ENCODE measurements at places on chromosomes 6 and 20. TPM values are rescaled to one million over a fixed set of nuclear protein-coding genes. Genes with fewer than 3 reads are reported as not detected.

Gene TMC2
- not detected for total RNA-seq

Gene CRYBG1
- total RNA-seq, result 43.6 TPM

Gene NRSN1
- not detected for total RNA-seq

Gene CNKSR3
- 5.6 TPM for total RNA-seq

Gene HDGFL1
- total RNA-seq, result not detected

Gene ADGRB3
- not detected for total RNA-seq

Gene REM1
- not detected for total RNA-seq

- no peak for DNase-seq
These were observed 33.2 kb downstream of the ADA start for GRCh38 chr20:44618318-44618731.

DNA sequence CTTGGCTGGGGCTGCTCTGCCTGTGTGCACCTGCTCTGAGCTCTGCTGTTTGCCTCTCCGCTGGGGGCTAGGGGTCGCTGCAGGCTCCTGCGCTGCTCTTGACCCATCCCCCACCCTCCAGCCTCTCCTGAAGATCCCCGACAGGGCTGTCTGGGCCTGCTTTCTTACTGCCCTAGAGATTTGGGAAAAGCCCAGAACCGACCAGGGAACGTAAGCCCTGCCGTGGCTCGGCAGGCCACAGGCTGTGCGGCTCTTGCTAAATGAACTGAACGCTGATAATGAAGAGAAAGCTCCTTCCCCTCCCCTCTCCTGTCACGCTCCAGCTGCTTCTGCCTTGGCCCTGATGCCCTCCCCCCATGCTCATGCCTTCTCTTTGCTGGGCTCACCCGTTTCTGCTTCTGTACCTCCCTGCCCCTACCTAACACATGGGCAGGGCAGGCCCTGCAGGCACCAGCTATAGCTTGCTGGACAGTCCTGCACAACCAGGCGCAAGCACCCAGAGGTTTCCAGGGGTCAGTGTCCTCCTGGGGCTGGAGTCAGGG lies 32.0 kb upstream of the PCMTD2 start:
- peak; percentile 28 for DNase-seq

DNA sequence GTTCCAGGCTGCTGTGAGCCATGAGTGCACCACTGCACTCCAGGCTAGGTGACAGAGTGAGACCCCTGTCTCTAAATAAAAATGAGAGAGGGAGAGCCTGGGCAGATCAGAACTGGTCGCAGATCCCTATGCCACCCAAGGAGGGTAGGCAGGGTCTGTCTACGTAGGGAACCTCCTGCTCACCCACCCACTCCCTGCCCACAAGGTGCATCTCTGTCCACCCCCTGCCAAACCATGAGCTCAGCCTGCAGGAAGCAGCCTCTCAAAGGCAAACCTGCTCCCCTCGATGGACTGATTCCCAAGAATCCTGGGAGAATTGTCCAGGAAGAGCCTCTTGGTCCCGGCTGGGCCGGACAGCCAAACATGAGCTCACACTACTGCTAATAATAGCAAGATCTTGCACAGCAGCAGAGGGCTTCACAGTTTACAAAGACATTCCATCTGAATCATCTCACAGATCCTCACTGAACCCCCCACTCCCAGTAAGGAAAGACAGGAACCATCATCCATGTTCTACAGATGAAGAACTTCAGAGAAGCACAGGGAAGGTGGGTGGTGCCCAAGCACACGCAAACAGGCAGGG lies 27.8 kb upstream of the TLDC2 start:
- peak; percentile 85 for DNase-seq

GRCh38 chr6:169962604-169963469 lies 211.4 kb downstream of the ERMARD start:
- no peak for DNase-seq

DNA sequence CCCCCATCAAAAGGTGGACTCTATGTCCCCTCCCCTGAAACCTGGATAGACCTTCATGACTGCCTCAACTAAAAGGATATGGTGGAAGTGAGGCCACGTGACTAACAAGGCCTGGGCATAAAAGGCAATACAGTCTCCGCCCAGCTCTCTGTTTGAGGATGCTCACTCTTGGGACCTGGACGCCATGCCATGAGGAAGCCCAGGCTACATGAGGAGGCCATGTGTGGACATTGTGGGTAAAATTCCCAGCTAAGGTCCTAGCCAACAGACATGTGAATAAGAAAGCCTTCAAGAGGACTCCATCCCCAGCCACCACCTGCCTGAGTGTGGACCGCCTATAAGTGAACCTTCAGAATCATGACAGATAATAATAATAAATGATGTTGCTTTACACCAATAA lies 7.2 kb upstream of the ZNF334 start:
- no peak for DNase-seq

GRCh38 chr6:130377371-130377770 lies 11.6 kb downstream of the TMEM200A start:
- no peak for DNase-seq

- no peak for DNase-seq
These were observed 21.9 kb upstream of the CDH22 start for GRCh38 chr20:46330072-46330763.

GRCh38 chr6:79863566-79863965 lies 83.8 kb downstream of the ELOVL4 start:
- DNase-seq, result no peak

DNA sequence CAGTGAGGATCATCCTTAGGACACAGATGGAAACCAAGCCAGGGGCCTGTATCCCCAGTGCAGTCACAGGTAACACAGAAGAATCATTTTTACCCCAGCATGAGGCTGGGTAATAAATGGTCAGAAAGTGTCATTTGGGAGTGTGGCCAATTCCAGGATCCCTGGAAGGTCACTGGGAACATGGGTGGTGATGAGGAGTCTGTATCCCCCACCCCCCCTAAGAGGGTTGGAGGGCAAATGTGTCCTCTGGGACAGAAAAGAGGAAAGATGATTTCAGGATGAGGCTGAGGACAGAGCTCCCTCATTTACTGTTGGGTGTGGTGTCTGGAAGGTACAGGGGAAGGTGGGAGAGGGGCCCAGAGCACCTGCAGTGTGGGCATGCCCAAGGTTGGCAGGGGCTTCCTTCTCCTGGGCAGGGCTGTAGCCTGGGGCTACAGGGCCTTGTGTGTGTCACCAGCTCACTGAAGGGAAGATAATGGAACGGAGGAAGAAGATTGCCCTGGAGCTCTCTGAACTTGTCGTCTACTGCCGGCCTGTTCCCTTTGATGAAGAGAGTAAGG lies 34.5 kb downstream of the PLCG1 start:
- DNase-seq, result no peak

DNA sequence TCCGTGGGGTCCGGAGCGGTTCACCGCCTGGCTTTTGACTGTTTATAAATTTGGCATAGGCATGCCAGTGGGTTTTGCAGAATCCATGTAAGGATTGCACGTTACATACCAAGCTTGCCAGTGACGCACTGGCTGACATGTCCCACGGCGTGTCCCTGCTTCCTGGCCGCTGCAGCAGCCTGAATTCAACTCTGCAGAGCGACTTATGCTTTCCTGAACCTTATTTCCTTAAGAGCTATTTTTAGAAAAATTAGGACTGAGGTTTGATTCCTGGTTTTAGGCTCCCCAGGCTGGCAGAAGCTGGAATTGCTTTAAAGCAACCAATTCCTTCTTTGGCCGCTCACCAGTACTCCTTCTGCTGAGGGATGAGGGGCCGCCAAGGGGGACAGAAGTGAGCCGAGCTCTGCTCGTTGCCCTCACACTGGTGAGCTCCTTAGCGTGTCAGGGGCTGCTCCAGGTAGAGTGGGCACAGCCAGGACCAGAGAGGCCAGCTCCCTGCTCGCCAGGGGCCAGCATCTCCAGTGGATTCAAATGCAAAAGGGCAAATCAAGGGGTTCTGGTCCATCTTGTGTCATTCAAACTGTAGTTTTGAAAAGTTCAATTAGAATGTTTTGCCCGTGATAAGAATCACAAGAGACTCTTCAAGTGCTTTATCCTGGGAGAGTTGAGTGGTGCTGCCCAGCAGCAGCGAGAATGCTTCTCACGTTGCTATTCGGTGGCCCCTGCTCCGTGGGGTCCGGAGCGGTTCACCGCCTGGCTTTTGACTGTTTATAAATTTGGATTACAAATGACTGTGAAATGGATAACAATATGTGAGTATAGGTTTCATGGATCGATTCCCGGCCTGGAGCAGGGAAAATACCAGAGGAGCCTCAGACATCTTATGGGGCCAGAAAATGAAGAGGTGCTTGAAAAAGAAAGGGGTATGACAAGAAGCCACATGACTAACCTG lies 17.5 kb upstream of the IRF4 start:
- no peak for DNase-seq

GRCh38 chr6:150894191-150894744 lies 28.8 kb downstream of the MTHFD1L start:
- DNase-seq, result no peak

- DNase-seq, result peak; percentile 55
These were observed 343.4 kb downstream of the CDC5L start for GRCh38 chr6:44730771-44731391.

GRCh38 chr20:56004611-56005388 lies 519 bp downstream of the CBLN4 start:
- DNase-seq, result no peak

- peak; percentile 11 for DNase-seq
These were observed 98.4 kb downstream of the SYCP2 start for GRCh38 chr20:59835057-59835447.

GRCh38 chr6:144349690-144350527 lies 64.8 kb downstream of the UTRN start:
- peak; percentile 74 for DNase-seq

Measured in LHCN-M2 (cell line).